CD4-positive, alpha-beta T cell treated with Interleukin-4 for 1 hour (primary cell): ENCODE measurements at places on chromosomes 4 and X.
A peak's percentile ranks its signal among the peaks of the same experiment; 100 is the strongest.

- no peak for DNase-seq
These were observed 321.0 kb downstream of the IL15 start for GRCh38 chr4:141957416-141957815.

GRCh38 chr4:99617374-99617773 is 40.3 kb downstream of the C4orf54 start:
- DNase-seq = no peak

GRCh38 chr4:21209860-21210259 is 509.6 kb downstream of the PACRGL start:
- no peak for DNase-seq

DNA sequence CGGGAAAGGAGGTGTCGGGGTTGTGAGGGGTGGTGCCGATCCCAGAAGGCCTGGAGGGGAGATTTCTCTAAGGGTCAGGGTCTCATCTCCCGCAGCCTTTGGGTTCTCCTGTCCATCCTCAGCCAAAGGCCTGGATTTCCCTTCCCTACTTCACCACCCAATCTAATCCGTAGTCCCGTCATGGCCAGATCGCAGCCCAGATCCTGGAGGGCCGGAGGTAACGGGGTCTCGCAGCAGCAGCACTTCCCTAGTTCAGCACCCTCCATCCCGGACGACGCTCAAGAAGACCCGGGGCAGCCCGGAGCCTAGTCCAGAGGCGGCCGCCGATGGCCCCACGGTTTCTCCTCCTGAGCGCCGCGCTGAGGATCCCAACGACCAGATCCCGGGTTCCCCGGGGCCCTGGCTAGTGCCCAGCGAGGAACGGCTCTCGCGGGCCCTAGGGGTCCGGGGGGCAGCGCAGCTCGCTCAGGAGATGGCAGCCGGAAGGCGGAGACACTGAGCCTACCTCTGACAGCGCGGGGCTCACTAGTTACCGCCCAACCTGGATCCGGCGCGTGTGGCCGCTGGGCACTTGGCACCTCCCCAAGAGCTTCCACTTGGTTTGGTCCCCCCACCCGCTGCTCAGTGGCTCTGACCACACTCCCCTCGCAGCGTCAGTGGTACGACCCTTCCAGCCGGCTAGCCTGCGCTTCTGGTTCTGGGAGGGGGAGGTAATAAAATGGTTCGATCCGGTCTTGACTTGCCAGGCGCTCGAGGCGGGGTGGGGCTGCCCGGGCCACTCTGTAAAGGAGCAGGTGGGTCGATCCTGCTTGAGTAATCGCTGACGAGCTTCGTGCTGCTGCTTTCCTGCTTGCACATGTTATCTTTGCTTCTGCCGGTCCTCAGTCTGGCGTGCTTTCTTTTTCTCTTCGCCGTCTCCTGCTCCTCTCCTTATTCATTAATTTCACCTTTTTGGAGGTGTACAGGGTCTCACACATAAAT is 3.6 kb downstream of the MAGIX start:
- peak; percentile 83 for DNase-seq

GRCh38 chrX:118178450-118178849 is 61.8 kb upstream of the KLHL13 start:
- no peak for DNase-seq

GRCh38 chrX:149568701-149569296 is 18.5 kb downstream of the MAGEA9B start:
- no peak for DNase-seq

DNA sequence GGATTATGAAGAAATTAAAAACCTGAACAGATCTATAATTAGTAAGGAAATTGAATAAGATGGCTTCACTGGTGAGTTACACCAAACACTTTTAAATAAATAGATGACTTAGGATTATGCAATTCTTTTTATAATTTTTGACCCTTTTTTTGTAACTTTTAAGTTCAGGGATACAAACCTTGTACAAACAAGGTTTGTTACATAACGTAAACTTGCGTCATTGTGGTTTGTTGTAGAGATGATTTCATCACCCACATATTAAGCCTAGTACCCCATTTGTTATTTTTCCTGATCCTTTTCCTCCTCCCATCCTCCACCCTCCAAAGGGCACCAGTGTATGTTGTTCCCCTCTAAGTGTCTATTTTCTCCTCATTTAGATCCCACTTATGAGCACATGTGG is 75.7 kb downstream of the CPEB2 start:
- DNase-seq = no peak

DNA sequence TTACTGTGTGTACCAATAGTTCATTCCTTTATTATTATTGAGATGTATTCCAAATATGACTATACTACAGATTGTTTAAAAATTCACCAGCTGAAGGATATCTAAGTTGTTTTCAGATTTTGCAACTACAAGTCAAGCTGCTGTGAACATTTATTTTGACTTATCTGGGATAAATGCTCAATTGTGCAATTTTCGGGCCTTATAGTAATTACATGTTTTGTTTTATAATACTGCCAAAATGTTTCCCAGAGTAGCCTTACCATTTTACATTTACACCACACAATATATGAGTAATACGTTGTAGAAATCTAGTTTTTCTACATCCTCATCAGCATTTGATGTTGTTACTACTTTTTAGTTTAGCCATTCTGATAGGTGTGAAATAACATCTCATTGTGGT is 179.6 kb downstream of the ANTXR2 start:
- DNase-seq = no peak

GRCh38 chr4:55386073-55386472 is 9.7 kb upstream of the TMEM165 start:
- DNase-seq = no peak

GRCh38 chr4:106502106-106502699 is 133.6 kb upstream of the GIMD1 start:
- DNase-seq = peak; percentile 14

GRCh38 chr4:10706236-10706635 is 21.7 kb upstream of the CLNK start:
- DNase-seq = no peak

DNA sequence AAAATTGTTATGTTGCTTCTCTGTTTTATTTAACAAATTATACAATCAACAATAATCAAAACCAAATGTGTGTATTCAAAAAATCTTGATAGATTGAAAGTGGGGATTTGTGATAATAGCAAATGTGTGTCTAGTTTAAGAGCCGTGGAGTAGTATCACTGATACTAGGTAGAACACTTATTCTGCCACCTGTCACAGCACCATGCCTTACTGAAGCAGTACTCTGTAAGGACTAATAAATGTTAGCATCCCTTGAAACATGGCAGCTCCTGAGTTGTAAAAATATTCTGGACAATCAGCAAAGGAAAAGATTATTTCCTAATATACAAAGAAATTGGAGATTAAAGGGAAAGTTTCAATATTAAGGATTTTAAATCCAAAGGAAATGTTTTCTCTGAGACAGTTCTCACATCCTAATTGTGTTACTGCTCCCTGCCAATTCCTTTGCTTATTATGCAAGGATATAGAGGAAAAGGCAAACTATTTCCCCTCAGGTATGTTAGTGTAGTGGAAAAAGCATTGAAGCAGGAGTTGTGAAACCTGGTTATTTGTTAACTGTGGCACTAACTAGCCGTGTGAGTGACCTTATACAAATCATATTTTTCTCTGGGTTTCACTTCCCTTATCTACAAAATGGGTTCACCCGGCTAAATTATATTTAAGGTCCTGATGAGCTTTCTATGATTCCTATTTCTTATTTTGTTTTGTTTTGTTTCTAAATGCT is 303.1 kb downstream of the ARHGAP24 start:
- DNase-seq = no peak

DNA sequence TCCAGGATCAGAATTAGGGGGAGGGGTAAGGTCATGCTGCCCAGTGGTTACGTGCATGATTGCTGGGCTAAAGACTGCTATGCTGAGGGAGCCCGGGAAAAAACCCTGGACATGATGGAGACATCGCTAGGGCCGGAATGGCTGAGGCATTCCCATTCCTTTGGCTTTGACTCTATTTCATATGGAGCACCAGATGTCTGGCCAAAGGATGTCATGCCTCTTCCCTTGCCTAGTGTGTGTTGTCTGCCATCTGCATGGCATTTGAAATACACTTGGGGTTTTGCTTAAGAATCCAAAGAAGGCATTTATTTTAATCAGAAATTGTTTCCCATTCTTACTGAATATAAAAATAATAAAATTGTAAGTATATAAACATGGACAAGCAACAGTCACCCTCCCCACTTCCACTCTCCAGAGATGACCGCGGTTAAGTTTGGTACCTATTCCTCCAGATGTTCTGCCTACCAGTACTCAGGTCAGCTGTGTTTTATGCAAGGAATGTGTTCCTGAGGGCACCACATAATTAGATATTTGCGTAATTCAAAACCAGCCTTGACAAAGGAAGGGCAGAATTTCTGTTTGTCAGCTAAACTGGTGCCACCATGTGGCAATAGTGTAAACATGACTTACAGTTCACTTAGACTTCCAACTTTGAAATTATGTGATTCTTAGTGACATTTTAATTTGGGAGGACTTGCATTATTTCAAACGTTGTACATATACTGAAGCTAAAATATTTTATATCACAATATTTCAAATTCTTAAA is 105.9 kb downstream of the CT47B1 start:
- DNase-seq = no peak

DNA sequence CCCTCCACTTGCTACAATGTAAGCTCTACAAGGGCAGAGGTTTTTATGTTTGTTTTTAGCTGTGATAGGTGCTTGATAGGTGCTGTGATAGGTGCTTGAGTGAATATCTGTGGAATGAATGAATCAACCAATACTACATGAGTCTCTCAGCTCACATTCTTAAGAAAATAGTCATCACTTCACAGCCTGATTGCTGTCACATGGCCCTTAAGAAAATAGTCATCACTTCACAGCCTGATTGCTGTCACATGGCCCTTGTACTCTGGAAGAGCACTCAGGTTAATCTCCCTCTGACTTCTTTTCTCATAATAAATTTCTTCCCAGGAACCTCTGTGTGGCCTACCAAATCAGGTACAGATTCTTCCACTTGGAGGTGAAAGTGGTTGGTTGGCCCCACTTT is 335.2 kb downstream of the TENM3 start:
- no peak for DNase-seq

DNA sequence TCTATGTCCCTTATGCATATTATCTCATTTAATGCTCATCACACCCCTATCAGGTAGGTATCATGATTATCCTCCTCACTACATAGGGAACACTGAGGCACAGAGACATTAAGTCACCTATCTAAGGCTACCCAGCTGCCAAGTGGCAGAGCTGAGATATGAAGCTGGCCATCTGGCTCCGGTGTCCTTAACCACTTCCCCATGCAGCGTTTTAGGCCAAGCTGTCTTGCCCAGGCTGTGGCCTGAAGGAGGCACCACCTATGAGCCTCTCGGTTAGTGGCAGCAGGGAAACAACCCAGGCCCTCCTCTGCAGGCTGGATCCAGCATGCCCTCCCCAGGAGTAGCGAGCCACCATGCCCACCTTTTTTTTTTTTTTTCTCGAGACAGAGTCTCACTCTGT is 16.3 kb downstream of the PJA1 start:
- DNase-seq = no peak

DNA sequence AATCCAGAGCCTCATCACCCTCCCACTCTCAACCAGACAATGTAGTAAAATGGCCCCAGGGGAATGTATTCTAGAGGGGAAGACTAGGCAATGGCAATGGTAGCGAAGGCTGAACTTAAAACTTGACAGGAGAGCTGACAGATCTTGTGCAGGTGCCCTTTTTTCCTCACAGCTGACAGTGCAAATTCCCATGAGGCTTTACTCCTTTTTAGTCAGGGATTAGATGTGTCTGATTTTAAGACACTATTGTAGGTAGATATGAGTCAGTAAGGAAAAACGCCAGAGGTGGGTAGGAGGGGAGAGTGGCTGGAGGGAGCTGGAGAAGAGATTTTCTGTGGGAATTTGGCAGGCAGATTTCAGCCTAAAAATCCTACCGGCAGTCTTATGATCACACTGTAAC is 10.7 kb downstream of the CAPN6 start:
- DNase-seq = no peak

DNA sequence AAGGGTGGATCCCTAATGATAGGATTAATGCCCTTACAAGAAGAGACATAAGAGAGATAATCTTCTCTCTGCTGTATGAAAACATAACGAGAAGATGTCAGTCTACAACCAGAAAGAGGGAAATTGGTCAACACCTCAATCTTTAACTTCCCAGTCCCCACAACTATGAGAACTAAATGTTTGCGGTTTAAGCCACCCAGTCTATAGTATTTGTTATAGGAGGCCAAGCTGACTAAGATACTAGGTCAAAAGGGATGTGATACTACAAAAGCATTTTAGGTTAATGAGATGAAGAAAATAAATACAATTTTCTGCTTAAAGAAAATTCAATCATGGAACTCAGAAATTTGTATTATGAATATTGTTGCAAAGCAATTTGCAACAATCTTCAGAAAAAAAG is 55.4 kb upstream of the LHFPL1 start:
- DNase-seq = no peak

DNA sequence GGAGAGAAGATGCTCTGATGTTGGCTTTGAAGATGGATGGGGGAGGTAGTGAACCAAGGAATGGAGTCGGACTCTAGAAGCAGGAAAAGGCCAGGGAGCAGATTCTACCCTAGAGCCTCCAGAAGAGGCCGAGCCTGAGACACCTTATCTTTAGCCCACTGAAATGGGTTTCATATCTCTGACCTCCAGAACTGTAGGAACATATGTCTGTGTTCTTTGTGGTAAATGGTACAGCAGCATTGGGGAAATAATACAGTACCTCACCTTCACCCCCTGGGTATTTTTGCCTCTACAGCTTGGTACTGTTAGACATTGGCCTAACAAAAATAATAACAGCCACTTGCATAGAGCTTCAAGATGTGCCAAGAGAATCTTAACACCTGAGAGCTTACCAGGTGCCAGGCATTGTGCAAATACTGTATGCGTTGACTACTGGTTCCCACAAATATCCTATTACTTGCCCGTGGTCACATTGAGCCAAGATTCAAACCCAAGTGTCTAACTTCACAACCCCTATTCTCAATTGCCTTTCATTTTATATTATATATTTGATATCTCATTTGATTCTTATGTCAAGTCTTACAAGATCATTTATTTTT is 57.0 kb upstream of the PGM2 start:
- DNase-seq = no peak

DNA sequence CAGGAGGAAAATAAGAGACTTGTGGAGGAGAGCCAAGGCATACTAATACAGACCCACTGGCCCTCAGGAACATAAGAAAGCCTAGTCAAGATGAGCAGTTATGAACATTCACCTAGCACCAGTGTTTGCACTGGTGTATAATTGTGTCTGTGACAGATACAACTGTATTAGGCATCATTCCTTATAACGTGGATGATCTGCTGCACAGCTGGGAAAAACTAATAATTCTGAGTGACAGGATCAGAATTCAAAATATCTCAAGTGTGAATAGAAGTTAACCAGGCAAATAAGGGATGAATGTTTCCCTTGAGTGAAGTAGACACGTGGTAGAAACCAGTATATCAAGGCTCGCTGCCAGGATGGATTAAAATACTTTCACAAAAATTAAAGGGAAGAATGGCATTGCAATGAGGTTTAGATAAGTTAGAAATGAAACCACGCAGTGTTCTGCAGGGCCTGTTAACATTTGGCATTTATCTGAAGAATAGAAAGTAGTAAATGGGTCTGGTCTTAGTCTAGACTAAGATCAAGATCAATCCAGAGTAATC is 325.9 kb downstream of the EPHA5 start:
- no peak for DNase-seq
